CD4-positive, alpha-beta memory T cell (primary cell): ENCODE measurements at places on chromosomes 13 and 19. TPM values are rescaled to one million over a fixed set of nuclear protein-coding genes. Genes with fewer than 3 reads are reported as not detected.

DNA sequence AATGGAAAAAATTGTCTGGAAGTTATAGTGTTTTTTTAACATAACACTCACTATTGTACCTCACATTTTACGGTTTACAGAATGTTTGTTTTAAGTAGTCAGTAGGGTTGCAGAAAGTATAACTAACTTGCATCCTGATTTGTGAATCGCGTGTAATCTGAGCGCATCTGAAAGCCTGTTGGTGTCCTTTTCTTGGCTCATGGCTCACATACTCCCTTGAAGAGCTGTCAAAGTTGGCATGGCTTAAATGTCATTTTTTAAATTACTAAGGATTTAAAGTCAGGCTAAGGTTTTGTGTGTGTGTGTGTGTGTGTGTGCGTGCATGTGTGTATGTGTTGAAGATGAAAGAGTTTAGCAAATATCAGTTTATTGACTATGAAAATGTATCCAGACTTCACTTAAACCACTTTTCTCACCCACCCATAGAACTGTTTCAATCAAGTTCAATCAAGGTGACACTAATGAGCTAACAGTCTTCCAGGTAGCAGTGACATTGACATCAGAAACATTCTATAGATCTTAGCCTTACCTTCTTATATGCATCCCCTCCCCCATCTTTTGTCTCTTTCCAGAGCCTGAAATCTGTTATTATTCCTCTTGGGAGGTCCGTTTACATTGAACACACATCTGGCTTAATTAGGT, 480.4 kb upstream of the SGCG start:
- DNase-seq, result no peak

Gene CEACAM16
- total RNA-seq, result not detected

Gene STAP2
- 2.4 TPM for total RNA-seq

Gene MIA
- 11.2 TPM for total RNA-seq

DNA sequence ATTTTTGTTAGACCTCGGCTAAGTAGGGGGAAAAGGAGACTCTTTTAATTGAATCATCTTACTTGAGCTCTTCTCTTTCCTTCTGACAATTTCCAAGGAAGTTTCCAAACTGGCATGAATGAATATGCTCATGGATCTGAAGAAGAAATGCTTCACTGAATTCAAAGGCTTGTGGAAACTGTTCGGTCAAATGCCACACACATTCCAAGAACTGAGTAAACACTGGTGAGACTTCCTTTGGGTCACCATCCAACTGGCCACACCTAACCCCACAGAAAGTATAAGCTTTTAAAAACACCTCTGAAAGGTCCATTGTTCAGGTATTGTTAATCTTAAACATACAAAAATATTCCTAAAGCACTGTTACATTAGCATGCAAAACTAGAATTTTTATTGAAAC, 33.6 kb downstream of the MTMR6 start:
- no peak for DNase-seq

DNA sequence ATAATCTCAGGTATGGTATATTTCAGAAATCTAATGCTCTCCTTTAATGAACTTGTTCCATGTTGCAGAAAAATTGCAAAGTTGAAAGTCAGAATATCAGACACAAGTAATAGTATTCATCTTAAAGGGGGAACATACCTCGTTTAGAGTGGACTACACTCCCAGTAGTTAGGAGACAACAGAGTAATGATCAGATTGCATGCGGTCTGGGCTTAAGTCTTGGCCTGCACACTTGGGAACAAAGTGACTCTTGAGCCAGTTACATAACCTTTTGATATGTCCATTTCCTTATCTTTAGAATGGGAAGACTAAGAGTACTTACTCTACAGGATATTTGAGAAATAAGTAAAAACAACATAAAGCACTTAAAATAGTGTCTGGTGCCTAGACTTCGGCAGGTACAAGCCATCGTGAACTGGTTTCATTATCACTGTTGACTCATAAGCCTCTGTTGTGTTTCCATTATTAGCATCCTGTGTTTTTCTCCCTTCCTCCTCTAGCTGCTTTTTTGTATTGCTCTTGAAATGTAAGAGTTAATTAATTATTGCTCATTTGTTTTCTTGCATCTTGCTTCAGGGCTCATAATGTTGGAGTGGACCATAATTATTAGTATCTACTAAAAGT, 53.0 kb downstream of the DPY19L3 start:
- peak; percentile 8 for DNase-seq

DNA sequence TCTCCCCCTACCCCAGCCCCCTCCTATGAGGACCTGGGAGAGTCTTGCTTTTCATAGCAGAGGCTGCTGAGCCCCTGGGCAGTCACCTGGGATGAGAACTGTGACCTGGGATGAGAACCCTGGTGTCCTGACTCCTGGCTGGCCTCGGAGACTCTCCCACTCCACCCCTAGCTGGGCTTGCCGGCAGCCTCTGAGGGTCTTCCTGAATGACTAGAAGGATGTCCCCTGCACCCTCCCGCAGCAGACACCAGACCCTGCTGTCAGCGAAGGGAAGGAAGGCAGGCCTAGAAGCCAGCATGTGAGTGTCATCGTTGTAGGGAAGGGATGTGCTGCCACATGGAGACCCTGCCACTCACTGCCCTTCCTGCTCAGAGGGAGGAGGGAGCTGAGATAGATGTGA, 203.4 kb upstream of the ZNF536 start:
- no peak for DNase-seq

Gene S1PR5
- total RNA-seq, result 1.6 TPM

GRCh38 chr19:35337097-35337983, 8.4 kb downstream of the CD22 start:
- DNase-seq, result peak; percentile 13

GRCh38 chr13:109204657-109205056, 575.2 kb downstream of the MYO16 start:
- no peak for DNase-seq

GRCh38 chr13:93982179-93982918, 497.1 kb downstream of the DCT start:
- DNase-seq, result no peak

Gene CFAP97D2
- total RNA-seq, result not detected

Gene LILRA6
- total RNA-seq, result 0.73 TPM

DNA sequence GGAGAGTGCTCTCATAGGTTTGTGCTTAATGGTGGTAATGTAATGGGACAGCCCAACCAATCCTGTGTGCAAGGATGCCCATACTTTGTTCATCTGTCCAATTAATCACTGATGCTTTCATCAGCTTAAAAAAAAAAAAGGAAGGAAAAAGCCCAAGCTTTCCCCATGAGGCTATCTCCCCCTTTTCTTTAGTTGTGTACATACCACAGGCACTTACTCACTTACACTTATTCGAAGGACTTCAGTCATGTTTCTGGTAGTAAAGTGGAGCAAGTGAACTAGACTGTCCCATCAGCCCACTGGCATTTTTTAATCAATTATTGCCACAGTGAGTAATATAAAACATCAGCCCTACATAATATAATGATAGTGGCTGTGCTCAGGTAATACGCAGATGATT, 183.5 kb upstream of the UFM1 start:
- DNase-seq, result no peak

DNA sequence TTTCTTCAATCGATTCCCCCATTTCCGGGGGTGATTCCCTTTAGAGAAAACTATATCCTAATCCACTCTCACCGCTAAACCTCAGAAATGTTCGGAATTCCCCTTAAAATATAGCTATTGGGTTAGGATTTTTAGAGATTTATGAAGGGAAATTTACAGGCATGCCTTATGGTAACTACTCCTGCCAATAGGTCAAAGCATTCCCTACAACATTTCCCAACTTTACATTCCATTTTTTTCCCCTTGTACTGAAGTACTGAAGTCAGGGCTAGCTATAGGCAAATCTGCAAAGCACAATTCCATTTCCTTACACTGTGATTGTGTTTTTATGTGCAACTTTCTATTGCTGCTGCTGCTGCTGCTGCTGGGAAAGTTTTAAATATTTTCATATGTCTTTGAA, 2.1 kb downstream of the EDNRB start:
- DNase-seq, result no peak

Gene ZNF578
- total RNA-seq, result 3.6 TPM

- DNase-seq, result no peak
These were observed 13.6 kb upstream of the GALP start for GRCh38 chr19:56162258-56162657.

DNA sequence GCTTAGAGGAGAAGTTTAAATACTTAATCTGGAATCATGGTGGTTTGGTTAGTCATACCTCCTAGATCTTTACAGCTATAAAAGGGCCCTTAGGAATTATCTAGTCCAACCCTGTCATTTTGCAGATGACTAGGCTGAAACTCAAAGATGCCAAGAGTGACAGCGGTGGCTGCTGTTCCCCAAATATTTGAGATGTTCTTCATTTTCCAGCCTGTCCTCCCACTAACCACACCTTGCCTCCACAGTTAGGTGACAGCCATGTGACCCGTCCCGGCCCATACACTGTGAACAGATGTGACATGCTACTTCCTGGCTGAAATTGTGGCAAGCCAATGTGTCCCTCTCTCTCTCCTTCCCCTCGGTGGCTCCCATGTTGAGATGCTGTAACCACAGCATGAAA, 225.5 kb upstream of the IPO5 start:
- no peak for DNase-seq

DNA sequence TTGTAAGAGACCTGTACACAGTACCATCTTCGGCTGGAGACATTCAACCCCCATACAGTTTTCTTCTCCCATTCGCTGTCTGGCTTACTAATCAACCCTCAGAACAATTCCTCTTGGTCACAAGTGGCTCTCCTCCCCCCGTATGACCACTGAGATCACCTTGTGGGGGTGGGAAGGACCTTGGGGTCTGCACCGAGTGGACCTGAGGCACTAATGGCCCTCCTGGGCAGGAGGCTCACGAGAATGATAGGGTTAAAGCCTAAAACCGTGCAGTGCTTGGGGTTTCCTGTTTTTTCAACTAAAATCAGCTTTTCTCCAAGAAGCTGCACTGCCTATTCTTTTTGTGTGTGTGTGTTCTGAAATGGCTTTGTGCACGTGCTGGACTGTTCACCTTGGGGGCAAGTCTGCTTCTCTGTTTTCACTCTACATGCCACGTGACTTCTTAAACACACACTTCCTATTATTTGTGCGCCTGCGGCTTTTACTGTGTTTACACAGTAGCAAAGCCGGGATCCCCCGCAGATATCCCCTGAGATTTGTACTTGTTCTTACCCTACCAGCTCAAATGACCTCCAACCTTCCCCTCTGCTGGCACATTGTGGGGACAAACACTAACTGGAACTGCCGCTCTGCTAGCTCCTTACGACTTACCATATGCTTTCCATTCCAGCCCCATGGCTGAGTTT, 12.3 kb downstream of the RBM26 start:
- DNase-seq, result peak; percentile 42

DNA sequence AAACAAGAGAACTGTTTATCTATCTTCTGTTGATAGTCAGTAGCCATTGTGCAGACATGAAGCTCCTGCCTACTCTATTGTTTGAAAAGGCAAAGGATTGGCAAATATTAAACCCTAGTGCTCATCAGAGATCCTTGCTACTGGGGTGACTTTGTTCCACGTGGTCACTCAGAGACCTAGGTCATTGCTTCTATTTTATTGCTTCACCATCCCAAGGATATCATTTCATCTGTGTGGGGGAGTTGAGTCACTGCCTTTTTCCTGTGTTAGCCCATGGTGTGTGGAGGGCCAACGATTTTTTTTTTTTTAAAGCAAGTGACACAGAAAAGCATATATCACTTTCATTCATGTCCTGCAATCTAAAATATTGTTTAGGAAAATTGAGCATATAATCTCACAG, 254.1 kb upstream of the RXFP2 start:
- DNase-seq, result no peak

GRCh38 chr13:26971990-26972887, 199.4 kb downstream of the USP12 start:
- DNase-seq, result no peak

- DNase-seq, result peak; percentile 39
These were observed at the start of gene SCN1B for GRCh38 chr19:35030257-35031071. Gene SCN1B, plus strand, starts transcription at chr19:35030470. Its CDS starts 351 bp downstream, at chr19:35030821.

DNA sequence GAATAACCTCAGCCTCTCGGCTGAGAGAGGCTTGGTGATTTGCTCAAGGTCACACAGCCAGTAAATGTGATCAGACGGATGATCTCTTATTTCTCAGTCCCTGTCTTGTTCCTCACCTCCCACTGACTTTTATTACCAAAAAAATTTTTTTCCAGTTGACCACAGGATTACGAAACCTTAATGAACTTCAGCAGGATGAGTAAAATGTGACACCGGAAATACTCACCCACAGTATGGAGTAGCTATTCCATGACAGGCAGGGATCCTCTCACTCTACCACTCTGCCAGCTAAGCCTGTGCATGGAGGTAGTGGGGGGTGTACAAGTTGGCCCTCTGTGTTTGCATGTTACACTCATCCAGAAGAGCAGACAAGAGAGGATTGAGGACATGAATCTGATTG, 916.4 kb downstream of the UQCRFS1 start:
- no peak for DNase-seq

Gene PDCD5
- 67.4 TPM for total RNA-seq

DNA sequence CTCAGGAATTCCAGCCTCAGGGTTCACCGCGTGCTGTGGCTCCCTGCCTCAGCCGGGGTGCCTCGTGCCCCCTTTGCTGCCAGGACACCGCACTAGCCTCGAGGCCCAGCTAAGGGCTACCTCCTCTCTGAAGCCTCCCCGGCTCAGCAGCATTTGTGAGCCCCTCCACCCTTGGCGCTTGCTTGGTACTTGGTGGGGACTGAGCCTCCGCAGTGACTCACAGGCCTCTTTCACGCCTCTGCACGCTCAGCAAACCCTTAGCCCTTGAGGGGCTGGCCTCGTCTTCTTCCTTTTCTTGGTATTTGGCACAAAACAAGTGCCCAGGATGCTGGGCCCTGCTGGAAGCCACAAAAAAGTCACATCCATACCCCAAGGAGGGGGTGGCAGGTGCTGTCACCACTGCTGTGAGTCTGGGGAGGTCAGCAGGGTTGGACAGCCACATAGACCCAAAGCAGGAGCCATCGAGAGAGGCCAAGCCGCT, 85.4 kb upstream of the TM9SF2 start:
- no peak for DNase-seq

DNA sequence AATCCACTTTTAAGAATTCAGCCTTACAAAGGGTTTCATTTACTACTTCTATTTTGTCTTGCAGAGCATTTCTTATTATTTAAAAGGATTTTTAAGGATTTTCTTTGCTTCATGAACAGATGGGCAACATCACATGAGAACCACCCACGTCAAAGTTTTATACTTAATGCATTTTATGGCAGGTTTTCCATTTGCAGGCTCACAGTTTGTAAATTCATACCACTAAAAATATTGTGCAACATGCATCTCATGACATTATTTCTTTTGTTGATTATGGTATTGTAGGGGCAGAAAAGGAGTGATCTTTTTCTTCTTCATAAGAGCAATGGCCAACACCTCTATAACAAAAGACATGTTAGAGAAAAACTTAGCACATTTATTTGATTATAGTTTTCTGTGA, 554.0 kb upstream of the SPRY2 start:
- no peak for DNase-seq

Gene ZNF816
- 26.1 TPM for total RNA-seq
